Fibroblast of gingiva (primary cell): ENCODE measurements at places on chromosomes 4 and X.

- no peak for DNase-seq
These were observed 355.0 kb upstream of the GATB start for GRCh38 chr4:152115794-152116193.

DNA sequence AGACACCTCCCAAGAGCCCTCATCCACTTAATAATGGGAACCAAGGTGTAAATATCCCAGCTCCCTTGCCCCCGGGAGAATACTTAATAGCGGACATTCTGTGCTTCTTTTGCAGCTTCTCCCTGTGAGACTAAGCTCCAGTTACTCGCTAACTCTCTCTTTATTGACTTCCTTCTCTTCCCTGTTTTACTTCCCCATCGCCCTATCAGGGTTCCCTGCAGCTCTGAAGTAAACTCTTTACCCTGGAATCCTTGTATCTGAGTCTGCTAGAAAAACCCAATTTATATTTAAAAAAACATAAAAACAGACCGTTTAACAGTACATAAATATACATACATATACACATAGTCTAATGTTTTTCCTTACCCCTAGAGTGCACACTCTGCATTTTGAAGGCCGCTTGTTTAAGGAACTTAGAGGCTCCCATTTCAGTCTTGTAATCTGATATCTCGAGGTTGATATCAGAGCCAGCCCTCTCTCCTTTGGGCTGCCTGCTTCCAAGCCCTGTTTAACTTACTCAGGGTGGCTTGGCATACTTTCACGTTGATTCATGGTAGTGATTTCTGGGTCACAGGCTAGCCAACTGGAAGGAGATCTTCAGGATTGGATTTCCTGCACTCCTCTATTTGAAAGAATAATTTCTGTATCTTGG, 177.4 kb upstream of the SCML1 start:
- peak; percentile 91 for DNase-seq

DNA sequence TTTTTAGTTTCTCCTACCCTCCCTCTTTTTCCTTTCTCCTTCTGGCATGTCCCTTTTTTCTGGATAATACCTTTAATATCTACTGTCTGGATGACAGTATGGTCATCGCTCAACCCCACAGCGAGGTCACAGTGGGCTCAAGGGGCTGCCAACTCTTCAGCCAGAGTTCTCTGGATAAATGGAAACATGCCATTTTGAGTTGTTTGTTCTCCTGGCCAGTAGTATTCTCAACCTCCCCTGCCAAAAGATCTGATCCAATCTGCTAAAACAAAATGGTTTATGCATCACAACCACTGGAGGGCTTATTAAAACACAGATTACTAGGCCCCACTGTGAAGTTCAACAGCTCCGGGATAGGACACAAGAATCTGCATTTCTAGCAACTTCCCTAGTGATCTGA, 5.0 kb upstream of the LAMP2 start:
- no peak for DNase-seq

- no peak for DNase-seq
These were observed 50.0 kb upstream of the NDST3 start for GRCh38 chr4:117984366-117984680.

GRCh38 chrX:45771560-45772340, 571.1 kb upstream of the DIPK2B start:
- peak; percentile 45 for DNase-seq

- DNase-seq = no peak
These were observed 22.0 kb downstream of the MSX1 start for GRCh38 chr4:4881432-4881831.

GRCh38 chr4:101806914-101807313, 16.4 kb downstream of the BANK1 start:
- DNase-seq = peak; percentile 52

GRCh38 chr4:28913466-28913865, 1806.7 kb upstream of the PCDH7 start:
- DNase-seq = no peak
